Stimulated activated CD4-positive, alpha-beta T cell treated with anti-CD3 and anti-CD28 coated beads, Interleukin-4, amount 100 ng/mL, for 48 hours (primary cell): ENCODE measurements at places on chromosomes 1 and 21.
A peak's percentile ranks its signal among the peaks of the same experiment; 100 is the strongest.

- no peak for DNase-seq
Observed at GRCh38 chr21:46472246-46472645, 13.6 kb downstream of the DIP2A start.

GRCh38 chr1:232952514-232953499, 2.4 kb downstream of the NTPCR start:
- DNase-seq, result no peak

GRCh38 chr1:186839041-186839400, 10.3 kb downstream of the PLA2G4A start:
- no peak for DNase-seq

DNA sequence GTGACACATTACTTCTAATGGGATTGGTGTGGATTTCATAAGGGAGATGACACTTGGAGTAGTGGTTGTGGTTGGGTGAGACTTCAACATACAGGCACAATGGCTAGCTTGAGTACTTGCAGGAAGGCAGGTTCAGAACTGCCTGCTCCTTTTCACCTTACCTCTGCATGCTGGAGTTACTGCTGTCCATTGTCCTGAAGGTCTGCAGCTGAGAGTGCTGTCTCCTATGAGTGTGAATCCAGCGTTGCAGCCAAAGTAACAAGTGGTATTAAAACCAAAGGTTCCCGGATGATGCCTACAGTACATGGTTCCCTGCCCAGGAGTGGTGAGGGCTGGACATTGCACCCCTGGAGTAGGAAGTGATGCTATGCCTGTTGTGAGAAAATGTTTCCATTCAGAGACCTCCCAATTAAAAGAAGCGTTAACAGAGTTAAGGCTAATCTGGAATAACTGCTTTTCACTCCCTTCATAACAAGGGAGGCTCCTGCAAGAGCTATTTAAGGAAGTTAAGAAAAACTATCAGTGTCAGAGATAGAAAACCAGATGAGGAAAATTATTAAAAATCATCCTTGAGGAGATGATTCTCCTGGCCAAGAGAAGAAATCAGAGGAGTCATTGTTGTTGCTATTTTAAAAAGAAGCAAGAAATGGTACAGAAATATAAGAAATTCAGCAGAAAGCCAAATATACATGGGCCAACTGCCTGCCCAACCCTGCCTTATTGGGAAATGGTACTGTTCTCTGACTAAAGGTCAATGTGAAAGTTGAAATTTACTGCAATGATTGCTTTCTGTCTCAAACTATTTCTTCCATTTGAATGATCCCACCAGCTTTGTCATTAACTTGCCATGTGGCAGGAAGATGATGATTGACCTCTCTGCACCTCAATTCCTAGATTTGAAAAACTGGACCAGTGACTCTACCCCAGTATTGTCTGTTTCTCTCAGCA, 9.8 kb upstream of the F5 start:
- DNase-seq, result no peak

GRCh38 chr1:63027176-63027575, 243.2 kb downstream of the ATG4C start:
- DNase-seq, result no peak

GRCh38 chr1:206935491-206936067, 10.7 kb downstream of the PIGR start:
- peak; percentile 47 for DNase-seq
